ENCODE measurements at places on chromosomes 1 and 21.

DNA sequence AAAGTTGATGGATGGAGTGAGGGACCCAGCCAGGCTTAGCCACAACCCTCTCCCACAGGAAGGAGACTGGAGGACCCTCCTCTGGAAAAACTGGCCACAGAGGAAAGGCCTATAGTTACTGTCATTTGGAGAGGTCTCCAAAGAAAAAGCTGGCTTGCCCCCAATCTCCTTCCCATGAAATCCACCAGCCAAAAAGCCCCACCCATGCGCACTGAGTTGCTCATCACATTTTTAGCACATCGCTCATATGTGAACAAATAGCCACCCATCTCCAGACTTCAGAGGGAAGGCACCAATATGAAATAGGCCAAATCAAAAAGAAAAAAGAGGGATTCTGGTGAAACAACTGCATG lies 36.9 kb upstream of the QSOX1 start:
- DNase-seq = no peak

- no peak for DNase-seq
These were observed 54.9 kb downstream of the MORN1 start for GRCh38 chr1:2336499-2336898.

DNA sequence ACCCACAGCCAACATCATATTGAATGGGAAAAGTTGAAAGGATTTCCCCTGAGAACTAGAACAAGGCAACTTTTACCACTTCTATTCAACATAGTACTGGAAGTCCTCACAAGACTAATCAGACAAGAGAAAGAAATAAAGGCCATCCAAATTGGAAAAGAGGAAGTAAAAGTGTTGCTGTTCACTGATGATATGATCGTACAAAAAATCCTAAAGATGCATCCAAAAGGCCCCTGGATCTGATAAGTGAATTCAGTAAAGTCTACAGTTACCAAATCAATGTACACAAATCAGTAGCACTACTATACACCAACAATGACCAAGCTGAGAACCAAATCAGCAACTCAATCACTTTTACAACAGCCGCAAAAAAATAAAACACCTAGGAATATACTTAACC lies 28.3 kb downstream of the RAB3GAP2 start:
- peak; percentile 16 for DNase-seq

DNA sequence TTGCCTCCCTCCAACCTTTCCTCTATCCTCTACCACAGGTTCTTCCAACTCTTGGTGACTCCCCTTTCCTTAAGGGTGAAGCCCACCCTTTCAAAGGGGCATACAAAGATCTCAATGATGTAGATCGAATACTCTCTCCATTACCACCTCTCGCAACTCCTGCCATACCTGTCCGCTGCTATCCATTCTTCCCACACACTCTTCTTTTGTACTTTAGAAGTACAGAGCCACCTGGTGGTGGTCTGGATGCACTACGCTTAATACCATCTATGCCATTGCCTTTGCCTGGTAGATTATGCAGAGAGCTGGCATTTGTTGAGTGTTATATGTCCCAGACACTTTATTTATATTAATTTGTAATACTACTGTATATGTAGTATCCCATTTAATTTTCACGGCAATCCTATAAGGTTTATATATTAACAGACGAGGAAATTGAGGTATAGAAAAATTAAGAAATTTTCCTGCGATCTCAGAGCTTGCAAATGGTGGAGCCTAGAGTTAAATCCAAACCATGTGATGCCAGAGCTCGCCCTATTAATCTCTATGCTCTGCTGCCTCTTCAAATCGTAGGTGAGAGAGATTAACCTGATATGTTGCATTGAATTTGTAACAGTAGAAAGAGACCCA lies 22.9 kb downstream of the TSHB start:
- peak; percentile 72 for DNase-seq

- no peak for DNase-seq
These were observed 87.9 kb downstream of the CLEC20A start for GRCh38 chr1:178408871-178409270.

DNA sequence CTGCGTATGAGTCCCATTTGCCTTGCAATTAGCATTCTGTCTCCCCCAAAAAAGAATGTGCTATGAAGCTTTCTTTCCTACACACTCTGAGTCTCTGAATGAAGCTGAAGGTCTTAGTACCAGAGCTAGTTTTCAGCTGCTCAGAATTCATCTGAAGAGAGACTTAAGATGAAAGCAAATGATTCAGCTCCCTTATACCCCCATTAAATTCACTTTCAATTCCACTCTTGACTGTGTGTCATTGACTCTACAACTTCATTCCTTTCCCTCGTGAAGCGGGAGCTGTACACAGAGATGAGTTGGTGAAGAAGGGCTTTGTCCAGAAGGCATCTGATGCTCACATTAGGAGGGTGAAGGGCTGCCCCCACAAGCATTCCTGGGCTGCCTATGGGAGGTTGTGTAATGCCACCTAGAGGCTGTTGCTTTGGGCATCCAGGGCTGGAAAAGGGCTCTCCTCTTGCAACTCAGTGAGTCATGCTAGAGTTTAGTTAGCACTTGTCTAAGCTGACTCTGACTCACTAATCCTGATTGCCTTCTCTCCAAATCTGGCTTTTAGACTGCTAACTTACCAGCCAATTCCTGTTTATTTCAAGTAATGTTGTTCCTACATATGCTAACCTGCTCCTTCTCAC lies 1.8 kb downstream of the SPRR1B start:
- peak; percentile 36 for DNase-seq

GRCh38 chr21:26397545-26397944 lies 175.5 kb downstream of the CYYR1 start:
- DNase-seq = no peak

GRCh38 chr1:85319491-85319890 lies 43.1 kb upstream of the BCL10 start:
- DNase-seq = no peak

- no peak for DNase-seq
These were observed 21.7 kb downstream of the KCNK2 start for GRCh38 chr1:215104283-215104682.

GRCh38 chr1:113830039-113830438 lies 17.8 kb upstream of the RSBN1 start:
- DNase-seq = no peak

GRCh38 chr1:3717715-3718601 lies 34.3 kb upstream of the CCDC27 start:
- DNase-seq = peak; percentile 19

DNA sequence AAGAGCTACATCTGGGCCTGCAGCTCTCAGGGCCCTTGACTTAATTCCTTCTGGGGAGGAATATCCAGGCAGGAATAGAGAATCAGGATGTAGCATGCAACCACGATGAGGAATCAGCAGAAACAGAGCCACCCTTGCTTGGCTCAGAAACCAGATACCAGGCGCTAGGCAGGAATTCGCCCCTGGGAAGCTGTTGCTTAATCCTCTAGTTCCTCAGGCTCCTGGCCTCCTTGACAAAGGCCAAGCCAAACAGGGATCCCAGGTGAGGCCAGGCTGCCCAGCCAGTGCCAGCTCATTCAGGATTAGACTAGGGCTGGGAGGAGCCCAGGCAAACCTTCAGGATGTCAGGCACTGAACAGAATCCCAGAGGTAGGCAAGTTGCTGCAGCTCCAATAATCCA lies 48.2 kb upstream of the IRF2BP2 start:
- DNase-seq = no peak

GRCh38 chr1:114558544-114558943 lies 22.9 kb downstream of the BCAS2 start:
- DNase-seq = peak; percentile 56

DNA sequence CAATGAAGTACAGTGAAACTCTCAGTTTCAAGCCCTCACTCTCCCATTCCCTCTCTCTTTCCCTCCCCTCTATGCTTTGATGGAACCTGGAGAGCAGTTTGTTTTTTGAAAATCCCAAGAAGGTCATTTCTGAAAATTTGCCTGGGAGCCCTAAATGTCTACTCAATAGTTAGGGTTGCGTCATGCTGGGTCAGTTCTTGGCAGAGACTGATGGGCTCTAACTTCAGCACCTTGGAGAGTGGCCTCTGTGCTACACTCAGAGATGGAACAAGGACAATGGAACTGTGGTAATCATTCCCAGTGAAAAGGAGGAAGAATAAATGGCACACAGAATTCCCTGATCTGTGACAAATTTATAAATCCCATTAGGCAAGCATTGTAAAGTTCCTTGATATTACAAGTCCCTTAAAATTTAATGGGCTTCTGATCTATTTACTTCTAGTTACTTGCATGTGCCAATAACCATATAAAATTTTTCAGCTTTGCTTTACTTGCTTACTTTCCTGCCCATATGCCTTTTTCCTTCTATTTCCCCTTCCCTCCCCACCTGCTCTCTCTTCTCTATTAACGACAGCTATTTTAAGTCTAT lies 182.9 kb upstream of the KCND3 start:
- peak; percentile 26 for DNase-seq

GRCh38 chr21:31530897-31531705 lies 128.4 kb upstream of the SOD1 start:
- no peak for DNase-seq

- DNase-seq = no peak
These were observed 237.6 kb downstream of the PTPRC start for GRCh38 chr1:198876371-198876871.

DNA sequence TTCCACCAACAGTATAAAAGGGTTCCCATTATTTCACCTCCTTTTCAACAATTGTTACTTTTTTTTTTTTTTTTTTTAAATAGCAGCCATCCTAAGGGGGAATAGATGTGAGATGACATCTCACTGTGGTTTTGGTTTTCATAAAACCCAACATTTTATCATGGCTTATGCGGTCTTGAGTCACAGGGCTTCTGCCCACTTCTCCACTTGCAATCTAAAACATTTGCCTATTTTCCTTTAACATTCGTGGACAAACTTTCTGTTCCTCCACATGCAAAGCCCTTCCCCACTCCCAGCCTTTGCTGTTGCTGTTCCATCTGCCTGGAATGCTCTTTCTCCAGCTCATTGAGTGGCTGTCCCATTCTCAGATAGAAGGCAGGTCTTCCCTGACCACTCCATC lies 239.7 kb upstream of the KCNK2 start:
- DNase-seq = no peak

DNA sequence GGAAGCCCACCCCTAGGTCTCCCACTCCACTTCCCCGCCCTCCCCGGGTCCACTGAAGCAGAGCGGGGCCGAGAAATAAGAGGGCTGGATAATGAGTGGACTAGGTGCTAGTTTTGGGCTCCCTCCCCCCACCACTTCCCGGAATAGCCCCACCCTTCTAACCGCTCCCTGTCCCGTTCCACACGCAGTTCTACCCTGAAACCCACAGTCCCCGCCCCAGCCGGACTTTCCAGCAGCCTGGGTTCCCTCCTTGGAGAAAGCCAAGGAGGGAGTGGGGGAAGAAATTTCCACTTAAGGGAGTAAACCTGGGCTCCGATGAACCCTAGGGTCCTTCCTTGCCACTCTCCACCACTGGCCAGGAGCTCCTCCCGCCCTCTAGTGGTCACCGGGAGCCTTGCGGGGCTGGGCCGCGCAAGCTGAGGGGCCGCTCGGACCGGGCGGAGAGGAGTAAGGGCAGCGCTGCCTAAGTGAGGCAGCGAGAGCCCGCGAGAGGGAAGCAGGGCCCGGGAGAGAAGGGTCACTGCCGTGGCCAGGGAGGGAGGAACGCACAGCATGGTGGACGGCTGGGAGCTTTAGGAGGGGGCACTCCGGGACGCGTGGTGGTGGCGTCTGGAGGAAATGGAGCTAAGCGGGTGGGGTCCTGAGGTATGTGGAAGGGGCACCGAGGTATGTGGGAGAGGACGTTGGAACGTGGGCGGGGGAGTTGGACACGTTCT lies 14.3 kb downstream of the THBS3 start:
- DNase-seq = peak; percentile 98

DNA sequence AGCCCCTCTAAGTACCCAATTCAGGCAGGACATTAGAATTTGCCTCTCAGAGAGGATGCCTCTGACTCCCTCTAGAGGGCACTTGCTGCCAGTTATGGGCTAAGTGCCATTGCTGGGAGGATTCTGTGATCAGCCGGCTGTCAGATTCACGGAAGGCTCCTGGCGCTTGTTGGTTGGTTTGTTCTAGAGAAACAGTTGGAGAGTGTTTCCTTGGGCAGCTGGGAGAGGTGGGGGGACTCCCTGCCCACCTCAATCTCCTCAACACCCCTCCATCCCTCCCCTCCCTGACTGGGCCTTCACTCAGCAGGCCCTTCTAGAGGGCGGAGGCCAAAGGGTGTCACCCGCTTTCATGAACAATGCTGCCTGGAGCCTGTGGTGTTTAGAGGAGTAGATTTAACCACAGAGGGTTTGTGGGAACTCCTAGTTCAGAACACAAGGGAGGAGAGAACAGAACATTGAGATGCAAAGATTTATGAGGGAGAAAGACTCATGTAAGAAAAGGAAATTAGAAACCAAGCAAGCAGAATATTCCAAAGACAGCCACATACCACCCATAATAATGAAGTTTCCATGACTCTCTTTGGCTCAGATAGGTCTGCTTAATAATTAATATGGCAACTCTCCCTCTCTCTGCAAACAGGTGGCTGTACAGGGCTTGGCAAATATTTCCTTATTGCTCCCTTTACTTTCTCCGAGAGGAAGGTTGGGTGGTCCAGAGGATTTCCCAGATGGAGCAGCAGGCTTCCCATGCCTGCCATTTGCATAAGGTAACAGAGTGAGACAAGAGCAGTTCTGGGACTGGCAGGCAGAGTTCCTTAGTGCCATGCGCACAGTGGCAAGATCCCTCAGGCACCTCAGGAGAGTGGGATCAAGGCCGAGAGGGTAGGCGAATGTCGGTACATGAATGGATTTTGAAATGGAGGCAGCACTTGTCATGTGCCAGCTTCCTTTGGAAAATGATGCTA lies 30.0 kb upstream of the ACP6 start:
- peak; percentile 62 for DNase-seq

GRCh38 chr1:242836423-242836822 lies 311.9 kb upstream of the PLD5 start:
- DNase-seq = no peak

GRCh38 chr1:81757398-81758020 lies 43.2 kb upstream of the ADGRL2 start:
- no peak for DNase-seq

- no peak for DNase-seq
These were observed 52.3 kb downstream of the MAB21L3 start for GRCh38 chr1:116163533-116163932.

GRCh38 chr1:217524787-217525520 lies 105.9 kb downstream of the GPATCH2 start:
- DNase-seq = no peak

GRCh38 chr1:15110867-15111230 lies 42.7 kb upstream of the TMEM51 start:
- DNase-seq = no peak

DNA sequence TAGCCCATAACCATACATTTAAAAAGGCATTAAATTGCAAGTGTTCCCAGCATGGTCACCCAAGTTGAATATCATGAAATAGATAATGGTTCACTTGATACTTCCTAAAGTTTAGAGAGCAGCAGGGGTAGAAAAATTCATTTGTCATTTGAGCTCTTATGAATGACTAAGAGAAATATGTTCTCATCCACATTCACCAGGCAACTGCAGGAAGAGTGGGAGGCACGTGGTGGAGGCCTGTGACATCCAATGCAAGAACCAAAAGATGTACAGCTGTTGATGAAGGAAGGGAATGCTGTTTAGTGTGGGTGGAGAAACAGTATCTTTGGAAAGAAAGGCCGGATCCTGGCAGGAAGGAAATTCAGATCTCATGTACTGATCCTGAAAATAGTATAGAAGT lies 473.1 kb downstream of the ADGRL2 start:
- DNase-seq = no peak

GRCh38 chr1:75492011-75492410 lies 118.9 kb downstream of the SLC44A5 start:
- no peak for DNase-seq

- peak; percentile 29 for DNase-seq
These were observed 60.5 kb upstream of the CR2 start for GRCh38 chr1:207393610-207394009.

GRCh38 chr1:32005522-32005921 lies 8.1 kb upstream of the KHDRBS1 start:
- DNase-seq = no peak
